ENCODE measurements at places on chromosomes 13 and 19.

GRCh38 chr13:39417643-39418042 lies 185.3 kb downstream of the LHFPL6 start:
- DNase-seq, result no peak

DNA sequence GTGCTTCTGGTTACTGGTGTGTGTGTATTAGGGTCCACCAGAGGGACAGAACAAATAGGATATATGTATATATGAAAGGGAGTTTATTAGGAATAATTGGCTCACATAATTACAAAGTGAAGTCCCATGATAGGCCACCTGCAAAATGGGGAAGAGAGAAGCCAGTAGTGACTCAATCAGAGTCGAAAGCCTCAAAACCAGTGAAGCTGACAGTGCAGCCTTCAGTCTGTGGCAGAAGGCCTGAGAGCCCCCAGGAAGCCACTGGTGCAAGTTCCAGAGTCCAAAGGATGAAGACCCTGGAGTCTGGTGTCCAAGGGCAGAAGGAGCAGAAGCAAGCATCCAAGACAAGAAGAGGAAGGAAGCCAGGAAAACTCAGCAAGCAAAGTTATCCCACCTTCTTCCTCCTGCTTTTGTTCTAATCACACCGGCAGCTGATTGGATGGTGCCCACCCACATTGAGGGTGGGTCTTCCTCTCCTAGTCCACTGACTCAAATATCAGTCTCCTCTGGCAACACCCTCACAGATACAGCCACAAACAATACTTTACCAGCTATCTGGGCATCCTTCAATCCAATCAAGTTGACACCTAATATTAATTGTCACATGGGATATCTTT lies 21.7 kb upstream of the SCEL start:
- DNase-seq, result no peak

DNA sequence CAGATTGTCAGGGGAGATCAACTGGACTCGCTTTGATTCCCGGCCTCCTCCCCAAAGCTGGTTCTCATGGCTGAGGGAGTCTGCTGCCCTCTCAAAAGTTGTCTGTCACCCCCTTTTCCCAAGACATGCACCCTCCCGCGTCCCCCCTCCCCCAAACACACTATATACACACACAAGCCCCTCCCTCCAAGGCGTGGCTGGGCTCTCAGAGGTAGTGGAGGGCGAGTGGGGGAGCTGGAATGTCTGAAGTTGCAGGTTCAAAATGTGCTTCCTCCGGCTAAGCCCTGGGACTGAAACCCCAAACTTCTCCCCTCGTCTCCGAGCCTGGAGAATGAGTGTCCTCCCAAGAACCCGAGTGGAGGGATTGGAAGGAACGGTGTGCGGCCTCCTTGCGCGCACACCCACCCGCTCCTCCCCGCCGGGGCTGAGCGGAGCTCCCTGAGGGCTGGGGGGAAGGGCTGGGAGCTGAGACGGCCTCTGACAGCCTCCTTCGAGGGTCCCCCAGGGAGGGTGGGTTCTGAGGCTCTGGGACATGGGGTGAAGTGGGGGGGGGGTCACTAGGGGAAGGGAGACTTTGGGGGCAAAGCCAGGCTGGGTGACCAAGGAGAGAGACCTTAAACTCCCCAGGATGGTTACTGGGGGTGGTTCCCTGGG lies 9.9 kb upstream of the MEIS3 start:
- DNase-seq, result peak; percentile 57

DNA sequence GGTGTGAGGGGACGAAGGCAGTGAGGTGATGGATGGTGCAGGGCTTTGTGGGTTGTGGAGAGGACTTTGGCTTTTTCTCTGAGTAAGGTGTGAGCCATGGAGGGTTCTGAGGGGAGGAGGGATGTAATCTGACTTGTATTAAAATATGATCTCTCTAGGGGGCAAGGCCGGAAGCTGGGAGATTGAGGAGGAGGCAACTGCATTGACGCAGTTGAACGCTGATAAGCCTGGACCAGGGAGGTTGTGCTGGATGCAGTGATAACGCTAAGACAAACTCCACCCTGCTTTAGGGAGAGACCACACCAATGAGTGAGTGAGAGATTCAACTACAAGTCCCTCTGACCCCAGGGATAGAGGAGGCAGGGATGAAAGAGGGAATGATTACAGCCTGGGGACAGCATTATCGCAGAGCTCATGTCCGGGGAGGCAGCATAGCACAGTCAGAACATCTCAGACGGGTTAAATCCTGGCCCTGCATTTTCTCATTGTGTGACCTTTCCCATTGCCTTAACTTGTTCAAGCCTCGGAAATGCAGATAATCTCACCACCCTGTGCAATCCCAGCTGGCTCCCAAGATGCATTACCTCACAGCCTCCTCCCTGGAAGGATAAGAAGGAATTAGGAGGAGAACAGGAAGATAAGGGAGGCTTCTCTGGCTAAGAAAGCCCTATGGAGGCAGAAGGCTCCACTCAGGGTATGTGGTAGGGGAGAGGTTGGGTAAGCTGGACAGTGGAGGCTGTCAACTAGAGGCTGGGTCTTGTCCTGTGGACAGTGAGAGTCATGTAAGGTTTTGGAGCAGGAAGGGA lies 124.2 kb downstream of the CACNA1A start:
- DNase-seq, result no peak

DNA sequence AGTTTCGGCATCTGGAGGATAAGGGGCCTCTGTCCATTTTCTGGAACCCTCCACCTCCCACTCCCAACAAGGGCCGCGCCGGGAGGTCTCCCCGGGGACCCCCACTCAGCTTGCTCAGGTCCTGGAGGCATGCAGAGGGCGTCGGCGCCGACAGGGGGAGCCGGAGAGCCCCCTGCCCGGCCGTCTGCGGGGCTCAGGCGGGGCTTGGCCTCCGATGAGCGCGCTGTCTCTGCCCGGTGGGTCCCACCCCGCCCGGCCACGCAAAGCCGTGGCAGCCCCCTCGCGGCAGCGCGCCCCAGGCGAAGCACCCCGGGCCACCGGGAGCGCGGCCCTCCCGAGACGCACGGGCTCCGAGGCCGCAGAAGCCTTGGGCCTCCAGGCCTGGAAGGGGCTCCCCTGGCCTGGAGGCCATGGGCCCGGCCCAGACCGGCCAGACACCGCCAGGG lies 149.7 kb upstream of the ZNF536 start:
- no peak for DNase-seq

- DNase-seq, result no peak
Measured at GRCh38 chr13:79678100-79678499, 197.1 kb downstream of the NDFIP2 start.

DNA sequence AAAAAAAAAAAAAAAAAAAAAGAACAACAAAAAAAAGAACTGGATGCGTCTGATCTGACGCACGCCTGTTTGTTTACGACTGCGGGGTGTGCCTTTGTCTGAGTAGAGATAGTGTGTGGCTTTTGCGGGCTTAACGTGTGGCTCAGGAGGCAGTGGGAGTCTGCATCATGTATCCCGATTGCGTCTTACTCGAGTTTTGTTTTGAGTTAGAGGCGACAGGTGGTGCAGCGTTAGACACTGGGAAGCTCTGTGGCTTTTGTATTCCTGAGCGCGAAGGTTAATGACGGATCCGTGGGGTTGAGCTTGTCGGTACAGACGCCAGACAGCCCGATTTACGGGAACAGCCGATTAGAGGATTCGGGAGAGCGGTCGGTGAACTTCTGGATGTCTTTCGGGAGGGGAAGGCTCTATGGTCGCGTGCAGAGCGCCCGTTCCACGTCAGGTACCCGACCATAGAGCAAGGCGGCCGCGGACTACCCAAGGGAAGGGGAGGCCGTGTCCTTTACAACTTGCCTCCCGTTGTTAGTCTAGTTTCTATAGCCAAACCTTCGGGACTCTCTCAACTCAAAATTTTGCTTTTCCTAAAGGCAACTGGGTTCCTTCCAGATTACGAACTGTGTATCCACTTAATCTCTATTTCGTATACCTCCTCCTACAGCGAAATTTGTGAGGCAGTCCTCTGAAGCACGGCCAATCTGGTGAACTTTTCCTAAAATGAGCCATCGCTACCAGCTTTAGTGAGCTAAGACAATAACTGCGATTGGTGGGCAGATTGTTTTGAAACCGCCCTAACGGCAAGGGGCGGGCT lies 926 bp upstream of the HNRNPUL1 start:
- DNase-seq, result peak; percentile 83

DNA sequence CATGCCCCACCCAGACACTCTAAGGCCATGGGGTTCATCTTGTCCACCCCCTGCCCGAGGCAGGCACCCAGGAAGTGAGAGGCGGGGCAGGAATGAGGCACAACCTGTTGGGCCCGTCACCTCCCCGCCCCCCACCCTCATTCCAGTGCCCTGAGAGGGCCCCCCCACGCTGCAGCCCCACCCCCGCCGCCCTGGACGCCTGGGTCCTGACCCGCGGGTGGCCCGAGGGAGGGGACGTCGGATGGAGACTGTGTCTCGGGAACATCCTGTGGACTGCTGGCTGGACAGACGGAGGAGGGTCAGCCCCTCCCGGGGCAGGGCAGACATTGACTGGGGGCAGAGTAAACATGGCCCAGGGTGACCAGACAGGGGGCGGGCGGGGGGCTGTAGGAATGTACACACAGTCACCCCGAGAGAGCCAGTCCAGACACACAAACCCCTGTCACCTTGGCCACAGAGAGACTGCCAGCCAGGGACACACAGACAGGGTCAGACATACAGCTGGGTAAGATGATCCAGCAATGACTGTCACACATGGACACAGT lies 7.4 kb upstream of the JUNB start:
- peak; percentile 87 for DNase-seq

- no peak for DNase-seq
Measured at GRCh38 chr13:62551588-62551987, 1135.9 kb upstream of the PCDH20 start.

- DNase-seq, result no peak
Measured at GRCh38 chr13:37927561-37927960, 58.0 kb upstream of the TRPC4 start.

DNA sequence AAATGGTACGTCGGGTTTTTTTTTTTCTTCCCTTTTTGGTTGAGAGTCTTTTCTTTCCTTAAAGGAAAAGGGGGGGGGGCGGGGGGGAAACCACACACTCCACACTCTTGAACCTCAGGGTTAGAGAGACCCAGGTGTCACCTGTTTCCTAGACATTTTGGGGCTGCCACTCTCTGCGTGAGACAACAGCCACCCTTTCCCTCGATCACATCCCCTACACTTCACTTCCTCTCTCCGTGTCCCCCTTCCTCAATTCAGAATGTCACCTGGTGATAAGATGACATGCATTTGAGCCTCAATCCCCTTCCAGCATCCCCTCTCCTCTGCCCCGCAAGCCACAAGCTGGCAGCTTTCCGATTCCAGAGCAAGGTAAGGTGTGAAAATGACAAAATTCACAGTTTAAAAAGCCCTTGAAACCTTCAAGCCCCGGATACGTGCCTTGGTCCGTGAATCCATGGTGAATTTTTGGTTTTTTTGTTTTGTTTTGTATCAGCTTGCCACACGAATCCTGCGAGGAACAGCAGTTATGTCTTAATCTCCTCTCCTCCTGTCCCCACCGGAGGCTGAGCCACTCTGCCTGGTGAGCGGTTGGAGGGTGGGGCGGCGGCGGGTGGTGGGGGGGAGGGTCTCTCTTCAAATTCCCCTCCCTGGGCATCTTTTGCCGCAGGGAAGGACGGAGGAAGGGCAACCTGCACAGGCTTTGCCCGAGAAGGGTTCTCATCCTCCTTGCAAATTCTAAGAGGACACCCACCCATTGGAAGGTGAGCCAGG lies 4.2 kb downstream of the PTPRS start:
- no peak for DNase-seq

DNA sequence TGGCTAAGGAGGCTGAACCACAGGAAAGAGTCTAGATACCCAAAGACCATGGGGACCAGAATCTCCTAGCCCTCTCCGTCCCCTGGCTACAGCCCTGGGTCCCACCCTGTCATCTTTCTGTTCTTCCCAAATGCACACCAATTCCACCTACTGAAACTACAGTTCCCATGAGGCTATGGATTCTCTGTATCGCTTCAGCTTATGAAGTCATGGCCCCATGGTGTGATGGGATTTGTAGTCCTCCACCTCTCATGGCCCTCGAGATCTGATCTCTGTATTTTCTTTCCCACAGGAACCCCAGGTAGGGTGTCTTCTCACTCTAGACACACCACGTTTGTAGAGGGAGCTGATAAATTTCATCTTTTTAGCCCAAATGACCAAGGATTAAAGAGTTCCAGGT lies 11.8 kb downstream of the PTPRH start:
- DNase-seq, result no peak

- DNase-seq, result peak; percentile 99
Measured at GRCh38 chr19:4402171-4403004, at the start of gene CHAF1A. CHAF1A (plus strand) TSS chr19:4402640; CDS start chr19:4402763, 123 bp downstream.

- DNase-seq, result peak; percentile 82
Measured at GRCh38 chr19:1873524-1874473, 10.4 kb upstream of the KLF16 start.

GRCh38 chr13:75902166-75903104 lies 266.3 kb downstream of the LMO7 start:
- no peak for DNase-seq

GRCh38 chr13:109744512-109745051 lies 41.8 kb downstream of the IRS2 start:
- no peak for DNase-seq
